ENCODE measurements at places on chromosomes 7 and 10.
A peak's percentile ranks its signal among the peaks of the same experiment; 100 is the strongest.

GRCh38 chr10:125084191-125084613 is 76.2 kb downstream of the CTBP2 start:
- DNase-seq: peak; percentile 43

- DNase-seq: no peak
Observed at GRCh38 chr7:122525355-122525754, 173.6 kb downstream of the RNF133 start.

DNA sequence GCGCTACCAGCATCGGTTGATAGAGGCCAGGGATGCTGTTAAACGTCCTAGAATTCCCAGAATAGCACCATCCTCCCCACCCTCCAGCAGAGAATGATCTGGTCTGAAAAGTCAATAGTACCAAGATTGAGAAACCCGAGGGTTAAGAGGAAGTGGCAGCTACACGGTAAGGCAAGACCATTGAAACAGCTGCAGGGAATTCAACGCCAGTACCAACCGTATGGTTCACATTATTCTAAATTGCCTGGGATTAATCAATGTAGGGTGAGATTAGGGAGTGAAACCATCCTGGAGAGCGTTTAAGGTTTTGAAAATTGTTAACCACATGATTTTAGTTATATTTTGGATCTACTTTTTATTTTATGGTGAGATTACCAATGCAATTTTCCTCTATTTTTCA is 352.2 kb downstream of the PRPF18 start:
- DNase-seq: no peak

GRCh38 chr7:69719717-69720116 is 121.4 kb downstream of the AUTS2 start:
- DNase-seq: no peak

DNA sequence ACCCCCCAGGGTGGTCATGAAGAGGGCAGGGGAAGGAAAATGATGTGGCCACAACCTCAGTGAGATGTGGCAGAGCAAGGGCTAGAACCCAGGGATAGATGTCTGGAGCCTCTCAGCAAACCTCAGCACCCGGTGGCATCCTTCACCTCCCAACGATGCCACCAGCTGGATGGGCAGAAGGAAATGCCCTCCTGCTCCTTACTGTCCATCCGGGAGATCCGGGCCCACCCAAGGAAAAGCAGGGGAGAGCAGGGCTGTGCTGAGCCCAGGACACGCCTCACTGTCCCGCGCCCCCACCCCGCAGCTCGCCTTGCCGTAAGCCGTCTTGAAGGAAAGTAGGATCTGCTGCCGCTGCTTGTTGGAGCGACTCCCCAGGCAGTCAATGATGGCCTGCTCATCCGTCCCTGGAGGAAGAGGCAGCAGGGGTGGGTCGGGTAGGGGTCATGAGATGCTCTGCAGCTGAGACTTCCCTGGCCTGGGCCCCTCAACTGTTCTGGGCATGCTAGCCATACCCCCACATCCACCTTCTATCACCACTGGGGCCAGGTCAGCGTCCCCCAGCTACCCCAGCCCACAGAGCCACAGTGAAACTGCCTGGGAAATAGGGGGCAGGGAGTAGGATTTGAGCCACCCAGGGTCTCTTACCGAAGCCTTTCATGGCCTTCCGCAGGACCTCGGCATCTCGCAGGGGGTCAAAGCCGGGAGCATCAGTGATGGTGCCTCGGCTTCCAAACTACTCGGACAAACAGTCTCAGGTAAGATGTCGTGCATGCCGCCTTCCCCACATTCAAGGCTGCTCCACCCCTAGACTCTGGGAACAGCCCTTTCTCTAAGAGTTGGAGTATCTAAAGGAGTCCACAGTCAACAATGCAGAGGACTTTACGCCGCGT is 34.3 kb downstream of the PLAC9 start:
- no peak for DNase-seq

DNA sequence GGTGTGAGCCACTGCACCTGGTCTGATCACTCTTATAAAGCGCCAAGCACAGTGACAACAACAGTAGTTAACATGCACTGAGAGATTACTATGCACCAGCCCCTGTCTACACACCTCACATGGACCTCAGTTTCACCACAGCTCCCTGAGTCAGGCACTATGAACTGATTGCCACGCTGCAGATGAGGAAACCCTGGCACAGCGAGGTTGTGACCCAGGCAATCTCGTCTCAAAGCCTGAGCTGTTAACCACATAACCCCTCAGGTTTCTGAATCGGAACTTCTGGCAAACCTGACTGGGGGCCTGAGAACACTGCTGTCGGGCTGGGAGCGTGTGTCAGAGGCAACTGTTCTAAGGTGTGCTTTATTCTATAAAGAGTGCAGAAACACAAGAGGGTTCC is 150.8 kb downstream of the RNF216 start:
- DNase-seq: no peak

DNA sequence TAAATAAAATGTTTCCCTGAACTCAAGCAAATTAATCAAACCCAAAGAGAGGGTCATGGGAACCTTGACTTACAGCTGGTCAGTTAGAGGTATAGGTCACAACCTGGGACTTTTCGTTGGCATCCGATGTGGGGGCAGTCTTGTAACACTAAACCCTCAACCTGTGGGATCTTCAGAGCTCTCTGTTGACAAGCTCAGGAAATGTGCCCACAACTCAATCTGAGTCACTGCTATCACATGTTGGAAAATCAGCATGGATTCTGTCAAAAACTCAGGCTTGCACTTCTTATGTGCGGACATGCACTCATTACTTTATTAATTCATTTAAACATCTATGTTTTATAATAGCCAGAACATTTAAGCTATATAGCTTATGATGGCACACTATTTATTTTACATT is 424.6 kb upstream of the SORCS1 start:
- no peak for DNase-seq

DNA sequence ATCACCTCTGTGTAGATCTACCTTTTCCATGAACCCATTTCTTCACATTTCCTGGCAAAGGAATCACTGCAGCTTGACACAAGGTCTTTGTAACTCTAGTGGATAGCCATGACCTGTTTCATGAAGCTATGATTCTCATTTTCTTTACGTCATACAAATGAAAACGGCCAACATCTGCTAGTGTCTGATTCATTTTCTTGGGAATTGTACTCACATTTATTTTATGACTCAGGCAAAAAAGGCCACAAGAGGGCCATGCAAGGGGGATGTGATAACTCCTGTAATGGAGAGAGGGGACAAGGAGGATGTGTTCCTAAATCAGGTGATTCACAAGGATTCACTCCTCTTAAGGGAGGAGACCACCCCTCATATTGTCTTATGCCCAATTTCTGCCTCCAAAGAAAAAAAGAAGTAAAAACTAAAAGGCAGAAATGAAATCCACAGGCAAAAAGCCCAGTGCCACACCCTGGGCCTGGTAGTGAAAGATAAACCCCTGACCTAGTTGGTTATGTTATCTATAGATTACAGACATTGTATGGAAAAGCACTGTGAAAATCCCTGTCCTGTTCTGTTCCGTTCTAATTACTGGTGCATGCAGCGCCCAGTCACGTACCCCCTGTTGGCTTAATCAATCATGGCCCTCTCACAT is 249.9 kb downstream of the IPMK start:
- no peak for DNase-seq

- no peak for DNase-seq
Observed at GRCh38 chr7:37550872-37551271, 102.2 kb upstream of the ELMO1 start.

DNA sequence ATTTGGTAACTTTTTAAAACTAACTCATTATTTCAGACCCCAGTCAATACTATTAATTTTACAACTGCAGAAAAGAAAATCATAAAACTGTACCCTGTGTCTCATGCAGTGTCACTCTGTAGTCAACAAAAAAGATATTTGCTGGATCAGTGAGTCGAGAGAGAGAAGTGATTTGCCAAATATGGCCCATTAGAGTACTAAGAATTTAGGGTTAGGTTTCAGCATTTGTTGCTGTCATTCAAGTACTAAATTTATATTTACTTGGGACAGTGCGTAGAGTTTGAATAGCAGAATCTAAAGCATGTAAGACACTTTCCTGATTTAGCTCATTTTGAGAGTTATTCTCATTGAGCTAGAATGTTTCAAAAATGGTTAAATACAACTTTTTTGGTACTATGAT is 38.9 kb downstream of the CACNA2D1 start:
- DNase-seq: no peak

DNA sequence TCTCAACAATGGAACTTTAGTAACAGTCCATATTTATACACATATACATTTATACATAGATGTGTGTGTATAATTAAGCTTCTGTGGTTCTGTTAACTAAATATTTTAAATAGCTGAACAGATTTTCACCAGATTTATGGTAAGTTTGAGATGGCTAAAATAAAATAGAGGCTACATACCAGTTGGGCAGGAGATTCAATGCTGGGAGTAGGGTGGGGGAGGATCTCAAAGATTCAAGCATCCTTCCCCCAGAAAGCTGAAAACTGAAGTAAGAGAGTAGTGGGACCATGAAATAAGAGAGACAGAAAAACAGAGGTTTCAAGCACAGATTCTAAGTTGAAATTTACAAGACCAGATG is 14.0 kb downstream of the LRRC17 start:
- no peak for DNase-seq

DNA sequence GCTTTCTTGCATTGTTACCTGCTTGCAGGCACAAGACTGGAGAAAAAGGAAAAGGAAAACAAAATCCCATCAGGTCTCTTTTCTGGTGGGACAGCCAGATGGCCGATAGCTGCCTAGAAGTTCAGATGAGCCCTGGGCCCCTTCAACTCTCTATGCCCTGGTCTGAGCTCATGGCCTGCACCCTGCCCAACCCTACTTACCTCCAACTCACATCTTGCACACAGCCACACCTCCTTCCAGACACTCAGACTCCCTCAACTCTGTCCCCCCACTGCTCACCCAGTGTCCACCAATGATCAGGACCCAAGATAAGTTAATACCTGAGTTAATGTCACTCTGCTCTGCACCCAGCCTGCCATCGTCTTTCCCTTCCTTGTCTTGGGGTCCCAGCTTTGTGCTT is 10.9 kb downstream of the RBP3 start:
- DNase-seq: no peak

DNA sequence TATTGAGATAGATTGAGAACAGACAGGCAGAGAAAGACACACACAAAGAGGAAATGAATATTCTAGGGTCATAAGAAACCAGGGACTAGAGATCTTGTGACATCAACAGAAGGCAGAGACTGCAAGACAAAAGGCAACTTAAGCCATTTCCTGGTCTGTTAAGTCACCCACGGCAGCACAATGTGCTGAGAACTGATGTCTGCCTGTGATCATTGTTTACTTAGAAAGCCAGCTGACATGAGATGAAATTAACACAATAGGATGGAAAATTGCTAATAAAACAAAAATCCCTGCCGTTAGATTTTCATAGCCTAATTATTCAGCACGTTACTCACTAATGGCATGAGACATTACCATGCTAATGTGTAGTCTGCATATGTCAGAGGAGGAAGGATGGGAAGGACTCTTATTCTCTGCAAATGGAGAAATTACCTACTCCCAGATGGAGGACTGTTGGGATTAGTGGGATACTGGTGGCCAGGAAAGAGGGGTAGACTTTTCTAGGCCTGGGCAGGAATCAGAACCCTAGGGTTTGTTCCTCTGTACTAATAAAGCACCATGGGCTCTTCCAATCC is 191.3 kb upstream of the PODXL start:
- DNase-seq: no peak

DNA sequence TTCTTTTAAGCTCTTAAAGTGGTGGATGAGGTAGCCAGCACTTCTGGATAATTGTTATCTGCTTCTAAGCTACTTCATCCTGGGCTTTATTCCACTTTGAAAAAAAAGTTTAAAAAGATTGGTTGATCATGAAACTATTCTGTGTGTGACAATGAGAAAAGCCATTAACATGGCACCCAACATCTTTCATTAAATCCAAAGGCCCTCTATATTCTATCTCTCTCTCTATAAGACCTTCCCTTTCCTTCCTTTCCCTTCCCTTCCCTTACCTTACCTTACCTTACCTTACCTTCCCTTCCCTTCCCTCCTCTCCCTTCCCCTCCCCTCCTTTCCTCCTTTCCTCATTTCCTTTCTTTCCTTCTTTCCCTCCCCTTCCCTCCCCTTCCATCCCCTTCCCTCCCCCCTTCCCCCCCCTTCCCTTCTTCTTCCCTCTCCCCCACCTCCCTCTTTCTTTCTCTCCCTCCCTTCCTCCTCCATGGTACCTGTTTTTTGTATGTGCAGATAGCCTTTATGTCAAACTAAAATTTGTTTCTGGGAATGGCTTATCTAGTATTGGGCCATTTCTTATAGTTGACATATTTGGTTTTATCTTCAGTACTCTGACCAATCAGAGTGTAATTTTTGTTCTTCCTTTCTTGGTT is 218.7 kb downstream of the DKK1 start:
- no peak for DNase-seq

DNA sequence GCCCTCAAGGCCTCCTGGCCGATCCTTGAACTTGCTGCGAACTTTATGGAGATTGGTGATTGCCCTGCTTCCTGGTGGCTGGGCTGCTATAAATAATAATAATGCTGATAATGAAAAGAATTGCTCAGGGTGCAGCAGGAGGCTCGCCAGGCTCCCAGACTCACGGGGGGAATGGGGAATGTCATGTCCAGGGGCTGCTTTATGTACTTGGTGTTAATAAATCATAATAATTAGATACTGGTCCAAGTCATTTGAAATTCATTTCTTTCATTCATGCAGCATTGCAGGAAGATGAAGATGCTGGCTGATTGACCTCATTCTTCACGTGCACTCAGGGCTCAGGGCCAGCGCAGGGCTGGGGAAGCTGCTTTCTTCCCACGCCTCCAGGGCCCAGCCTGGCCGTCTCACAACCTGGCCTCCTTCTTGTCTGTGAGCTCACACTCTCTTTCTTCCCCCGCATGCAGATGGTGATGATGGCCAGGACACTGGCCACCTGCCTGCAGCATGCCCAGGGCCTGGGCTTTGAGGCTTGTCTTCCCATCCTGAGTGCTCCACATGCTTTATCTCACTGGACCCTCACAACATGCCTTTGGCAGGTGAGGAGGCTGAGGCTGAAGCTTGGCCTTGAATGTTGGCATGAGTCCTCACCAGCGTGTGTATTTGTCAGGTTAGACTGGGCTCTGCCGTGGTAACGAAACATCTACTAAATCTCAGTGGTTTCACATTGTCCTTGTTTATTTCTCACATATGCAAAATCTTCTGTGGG is 138.4 kb upstream of the TNS3 start:
- DNase-seq: peak; percentile 83

DNA sequence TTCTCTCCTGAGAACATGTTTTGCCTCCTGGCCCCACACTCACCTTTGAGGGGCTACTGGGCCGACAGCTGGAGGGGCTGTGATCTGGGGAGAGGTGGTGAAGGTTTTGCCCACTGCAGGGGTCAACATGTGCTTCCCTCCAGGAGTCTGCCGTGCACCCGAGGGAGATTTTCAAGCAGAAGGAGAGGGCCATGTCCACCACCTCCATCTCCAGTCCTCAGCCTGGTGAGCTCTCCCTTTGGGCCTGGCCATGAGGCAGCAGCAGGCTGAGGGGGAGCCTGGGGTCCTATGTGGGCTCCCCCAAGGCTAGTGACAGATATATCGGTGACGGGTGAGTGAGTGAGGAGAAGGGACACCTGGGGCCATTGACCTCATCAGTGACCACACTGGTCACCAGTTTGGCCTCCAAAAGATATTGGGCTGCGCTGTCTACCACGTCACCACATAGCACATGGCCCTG is 6.6 kb downstream of the PGAM2 start:
- no peak for DNase-seq
